ENCODE measurements at places on chromosomes 11 and 22.

GRCh38 chr11:67282876-67283371 is 6.2 kb upstream of the ANKRD13D start:
- no peak for DNase-seq

DNA sequence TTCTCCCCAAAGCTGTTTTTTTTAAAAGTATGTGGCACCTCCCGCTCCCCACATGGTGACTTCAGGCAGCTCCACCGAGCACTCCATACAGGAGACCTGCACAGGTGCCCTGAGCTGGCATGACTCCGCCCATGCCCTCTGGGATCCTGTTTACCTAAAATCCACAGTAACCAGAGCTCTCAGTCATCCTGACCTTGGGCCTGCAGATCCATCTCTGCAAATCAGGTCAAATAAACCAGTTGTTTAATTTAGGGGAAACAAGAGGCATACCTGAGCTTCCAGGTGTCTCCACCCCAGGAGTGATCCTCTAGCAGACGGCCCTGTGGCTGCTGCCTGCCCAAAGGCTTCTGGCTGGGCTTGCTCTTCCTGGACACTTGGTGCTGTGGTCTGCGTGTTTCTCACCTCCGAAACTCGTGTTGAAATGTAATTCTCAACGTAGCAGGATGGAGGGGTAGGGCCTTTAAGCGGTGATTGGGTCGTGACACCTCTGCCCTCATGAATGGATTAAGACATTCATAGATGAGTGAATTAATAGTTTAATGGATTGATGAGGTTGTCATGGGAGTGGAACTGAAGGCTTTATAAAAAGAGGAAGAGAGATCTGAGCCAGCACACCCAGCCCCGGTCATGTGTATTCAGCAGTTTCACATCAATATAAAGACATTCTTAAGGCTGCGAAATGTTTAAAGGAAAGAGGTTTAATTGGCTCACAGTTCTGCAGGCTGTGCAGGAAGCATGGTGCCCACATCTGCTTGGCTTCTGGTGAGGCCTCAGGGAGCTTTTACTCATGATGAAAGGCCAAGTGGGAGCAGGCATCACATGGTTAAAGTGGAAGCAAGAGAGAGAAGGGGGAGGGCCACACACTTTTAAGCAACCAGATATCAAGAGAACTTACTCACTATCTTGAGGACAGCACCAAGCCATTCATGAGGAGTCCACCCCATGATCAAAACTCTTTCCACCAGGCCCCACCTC is 34.1 kb downstream of the LINC01488 start:
- no peak for DNase-seq

DNA sequence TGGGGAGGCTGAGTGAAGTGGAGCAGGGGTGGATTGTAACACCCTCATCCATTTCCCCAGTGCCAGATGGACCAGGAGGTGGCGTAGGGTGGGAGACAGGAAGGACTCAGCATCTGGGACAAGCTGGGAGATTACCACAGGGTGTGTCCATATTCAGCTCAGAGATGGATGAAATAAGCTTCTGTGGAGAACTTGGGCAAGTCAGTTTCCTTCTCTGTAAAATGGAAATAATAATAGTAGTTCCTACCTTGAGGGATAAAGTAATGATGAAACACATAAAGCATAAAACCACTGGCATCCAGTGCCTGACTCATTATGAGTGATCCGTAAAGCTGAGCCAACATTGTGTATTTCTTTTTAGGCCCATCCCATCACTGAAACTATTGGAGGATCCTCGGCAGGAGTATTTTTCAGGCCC is 607 bp upstream of the ROBO4 start:
- DNase-seq = no peak

DNA sequence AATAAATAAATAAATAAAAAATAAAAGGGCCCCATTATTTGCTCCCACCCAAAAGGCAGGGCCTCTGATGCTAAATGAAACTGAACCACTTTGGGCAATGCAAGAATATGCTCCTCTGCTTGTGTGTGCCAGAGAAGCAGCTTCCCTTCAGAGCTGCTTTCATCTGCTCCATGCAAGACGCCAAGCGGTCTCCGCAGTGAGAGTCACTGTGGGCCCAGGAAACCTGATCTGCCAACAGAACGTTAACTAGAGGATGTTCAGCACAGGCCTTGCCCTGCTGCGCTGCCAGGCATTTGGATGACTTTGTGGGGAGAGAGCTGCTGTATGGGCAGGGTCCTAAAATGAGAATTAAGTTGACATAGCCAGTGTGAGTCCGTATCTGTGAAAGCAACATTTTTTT is 43.7 kb upstream of the APOA1 start:
- no peak for DNase-seq

DNA sequence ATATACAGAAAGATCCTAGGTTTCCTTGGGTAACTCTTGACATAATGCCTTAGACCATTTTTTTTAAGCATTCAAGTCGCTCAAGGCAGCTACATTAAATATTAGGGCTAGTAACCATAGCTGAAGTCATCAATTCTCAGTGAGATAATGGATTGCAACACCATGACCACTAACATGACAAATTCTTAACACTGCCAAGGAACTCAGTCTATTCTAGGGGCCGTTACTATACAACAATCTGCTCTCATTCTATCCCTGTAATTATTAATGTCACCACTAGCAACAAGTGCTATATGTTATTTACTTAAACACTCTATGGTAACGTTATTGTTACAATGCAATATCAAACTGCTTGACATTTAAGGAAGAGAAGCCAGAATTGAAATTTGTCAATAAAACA is 3.2 kb upstream of the STK33 start:
- no peak for DNase-seq

DNA sequence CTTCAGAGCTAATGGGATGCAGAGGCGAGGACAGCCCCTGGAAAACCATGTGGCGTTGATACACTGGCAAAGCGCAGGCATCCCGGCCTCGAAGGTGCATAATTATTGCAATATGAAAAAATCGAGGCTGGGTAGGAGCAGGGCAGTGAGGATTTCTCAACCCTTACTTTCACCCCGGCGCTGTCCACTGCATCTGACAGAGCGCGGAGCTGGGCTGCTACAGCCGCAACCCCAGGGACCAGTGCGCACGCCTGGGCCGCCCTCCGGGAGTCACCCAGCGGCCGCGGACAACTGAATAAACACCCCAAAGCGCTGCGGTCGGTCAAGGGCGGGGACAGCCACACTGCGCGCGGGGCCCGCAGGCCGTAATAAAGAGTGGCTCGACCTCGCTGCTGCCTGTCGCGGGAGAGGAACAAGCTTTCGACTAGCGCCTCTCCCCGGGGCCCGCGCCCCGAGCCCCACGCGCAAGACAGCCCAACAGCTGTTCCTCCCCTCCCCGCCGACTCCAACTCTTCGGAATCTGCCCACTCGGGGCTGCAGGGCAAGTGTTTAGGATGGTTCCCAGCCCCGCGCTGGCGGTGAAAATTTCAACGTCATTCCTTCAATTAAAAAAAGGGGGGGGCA is 3.6 kb upstream of the WT1 start:
- no peak for DNase-seq
